Stimulated activated CD8-positive, alpha-beta memory T cell treated with anti-CD3 and anti-CD28 coated beads, Interleukin-4, amount 100 ng/mL, for 1 hour (primary cell): ENCODE measurements at places on chromosomes 2 and 18.

- no peak for DNase-seq
Measured at GRCh38 chr2:118006326-118006725, 7.5 kb downstream of the CCDC93 start.

DNA sequence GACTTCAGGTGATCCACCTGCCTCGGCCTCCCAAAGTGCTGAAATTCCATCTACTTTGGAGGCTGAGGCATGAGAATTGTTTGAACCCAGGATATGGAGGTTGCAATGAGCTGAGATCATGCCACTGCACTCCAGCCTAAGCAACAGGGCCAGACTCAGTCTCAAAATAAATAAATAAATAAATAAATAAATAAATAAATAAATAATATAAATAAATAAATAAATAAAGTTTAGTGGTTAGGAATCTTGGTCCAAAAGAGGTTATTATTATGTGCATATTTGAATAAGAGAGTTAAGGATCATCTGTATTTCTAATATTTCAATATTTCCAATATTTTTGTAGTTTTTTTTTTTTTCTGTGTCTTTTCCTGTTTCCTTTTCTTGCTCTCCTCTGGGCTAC lies 90.8 kb downstream of the HS6ST1 start:
- DNase-seq, result no peak

DNA sequence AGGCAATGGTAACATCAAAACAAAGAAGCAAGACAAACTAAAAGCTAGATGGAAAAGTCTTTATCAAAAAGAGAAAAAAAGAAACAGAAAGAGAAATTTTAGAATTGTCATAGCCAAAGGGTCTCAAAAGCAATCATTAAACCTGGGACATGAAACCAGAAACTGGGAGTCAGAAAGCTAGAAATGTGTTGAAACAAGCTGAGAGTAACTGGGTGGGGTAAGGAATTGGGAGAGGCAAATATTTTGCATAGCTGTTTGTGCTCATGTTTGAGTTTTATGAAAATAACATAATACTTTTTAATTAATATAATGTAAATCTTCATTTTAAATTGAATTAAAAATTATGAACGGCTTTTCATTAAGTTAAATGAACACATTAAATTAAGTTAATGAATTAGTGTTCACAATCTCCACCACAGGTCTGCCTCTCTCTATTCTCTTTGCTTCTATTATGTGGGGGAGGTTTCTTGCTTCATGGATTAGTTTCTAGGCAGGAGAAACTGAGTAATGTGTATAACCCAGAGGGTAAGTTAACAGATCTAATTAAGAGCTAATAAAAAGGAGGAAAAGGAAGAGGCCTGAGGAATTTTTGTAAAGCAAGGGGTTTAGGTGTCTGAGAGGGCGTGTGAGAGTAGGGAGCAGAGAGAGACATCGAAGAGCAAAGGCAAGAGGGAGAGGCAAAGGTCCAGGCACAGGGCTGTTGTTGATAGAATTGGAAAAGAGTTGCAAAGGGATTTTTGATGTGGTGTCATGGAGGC lies 20.0 kb upstream of the SERPINB2 start:
- no peak for DNase-seq

GRCh38 chr2:227789803-227790202 lies 23.8 kb upstream of the CCL20 start:
- no peak for DNase-seq

GRCh38 chr18:74342416-74343043 lies 26.9 kb downstream of the C18orf63 start:
- DNase-seq, result no peak

DNA sequence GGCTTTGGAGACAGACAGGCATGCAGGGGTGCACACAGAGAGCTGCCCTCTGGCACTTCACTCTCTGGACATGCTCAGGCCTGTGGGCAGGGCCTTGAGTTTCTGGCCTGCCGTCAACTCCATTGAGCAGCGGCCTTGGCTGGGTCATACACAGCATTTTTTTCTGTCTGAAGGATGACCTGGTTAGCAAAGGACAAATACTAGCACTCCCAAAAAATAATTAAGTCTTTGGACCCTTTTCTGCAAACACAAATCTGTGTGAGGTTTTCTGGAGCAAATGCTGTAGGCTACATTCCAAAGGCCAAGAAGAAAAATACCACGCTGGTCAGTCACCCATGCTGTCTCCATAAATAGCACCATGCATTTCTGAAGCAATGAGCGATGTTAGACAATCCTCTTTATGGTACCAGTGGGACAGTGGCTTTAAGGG lies 124.7 kb upstream of the CTAGE1 start:
- DNase-seq, result no peak

GRCh38 chr2:234291765-234292204 lies 205.1 kb downstream of the ARL4C start:
- peak; percentile 32 for DNase-seq

GRCh38 chr2:232295971-232296370 lies 82.6 kb upstream of the ALPP start:
- DNase-seq, result no peak

DNA sequence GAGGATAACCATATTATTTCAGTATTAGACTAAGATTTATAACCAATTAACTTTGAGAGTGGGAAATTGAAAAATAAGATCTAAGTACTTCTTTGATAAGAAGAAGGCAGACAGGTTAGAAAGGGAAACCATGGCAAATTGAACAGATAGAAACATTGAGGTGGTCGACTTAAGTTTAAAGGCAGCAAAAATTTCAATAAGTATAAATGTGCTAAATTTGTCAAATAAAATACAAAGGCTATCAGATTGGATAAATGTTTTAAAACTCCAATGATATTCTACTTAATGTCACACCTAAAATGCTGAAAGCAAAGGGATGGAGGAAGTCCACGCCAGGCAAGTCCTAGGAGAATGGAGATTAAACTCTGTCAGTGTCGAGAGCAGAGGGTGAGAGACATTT lies 59.2 kb downstream of the TMEM18 start:
- DNase-seq, result no peak

DNA sequence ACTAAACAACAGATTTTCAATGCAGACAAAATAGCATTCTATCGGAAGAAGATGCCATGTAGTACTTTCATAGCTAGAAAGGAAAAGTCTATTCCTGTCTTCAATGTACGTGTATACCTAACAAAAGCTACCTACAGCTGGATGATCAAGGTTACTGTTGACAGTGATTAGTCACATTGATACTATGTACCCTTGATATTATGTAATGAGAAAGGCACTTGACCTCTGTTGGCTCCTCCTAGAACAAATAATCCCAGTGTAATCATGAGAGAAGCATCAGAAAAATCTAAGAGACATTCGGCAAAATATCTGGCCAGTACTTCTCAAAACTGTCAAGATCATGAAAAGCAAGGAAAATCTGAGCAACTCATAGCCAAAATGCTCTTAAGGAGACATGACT lies 44.4 kb upstream of the LRRTM4 start:
- no peak for DNase-seq

GRCh38 chr2:4090668-4091630 lies 387.6 kb downstream of the DCDC2C start:
- DNase-seq, result no peak

DNA sequence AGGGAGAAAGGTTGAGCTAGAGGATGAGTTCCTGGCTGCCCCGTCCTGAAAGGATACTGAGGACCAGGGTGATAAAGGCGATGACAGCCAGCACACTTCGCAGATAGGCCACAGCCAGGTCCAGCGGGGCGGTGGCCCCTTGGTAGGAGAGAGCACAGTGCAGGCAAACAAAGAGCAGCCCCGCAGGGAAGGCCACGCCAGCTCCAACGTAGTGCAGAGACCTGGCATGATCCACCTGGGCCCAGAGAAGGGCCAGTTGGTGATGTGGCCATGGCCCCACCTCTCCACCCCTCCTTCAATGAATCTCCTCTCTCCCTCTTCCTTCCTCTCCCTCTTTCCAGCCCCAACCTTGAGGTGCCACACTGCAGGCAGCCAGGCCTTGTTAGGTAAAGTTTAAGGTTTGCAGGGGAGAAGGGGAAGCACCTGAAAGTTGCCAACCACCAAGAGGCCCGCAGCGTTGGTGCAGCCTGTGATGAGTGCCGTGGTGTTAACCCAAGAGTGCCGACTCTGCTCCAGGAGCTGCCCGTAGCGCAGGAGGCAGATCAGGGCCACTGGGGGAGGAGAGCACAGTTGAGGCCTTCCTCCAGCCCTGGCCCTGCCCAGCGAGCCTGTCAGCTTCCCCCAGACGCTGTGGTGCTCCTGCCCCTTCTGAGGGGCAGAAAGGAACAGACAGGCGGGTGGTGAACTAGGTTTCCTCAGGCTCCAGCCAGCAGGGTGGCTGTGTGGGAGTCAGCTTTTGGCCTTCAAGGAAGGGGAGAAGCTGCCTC lies 2.8 kb downstream of the TMEM150A start:
- DNase-seq, result no peak

DNA sequence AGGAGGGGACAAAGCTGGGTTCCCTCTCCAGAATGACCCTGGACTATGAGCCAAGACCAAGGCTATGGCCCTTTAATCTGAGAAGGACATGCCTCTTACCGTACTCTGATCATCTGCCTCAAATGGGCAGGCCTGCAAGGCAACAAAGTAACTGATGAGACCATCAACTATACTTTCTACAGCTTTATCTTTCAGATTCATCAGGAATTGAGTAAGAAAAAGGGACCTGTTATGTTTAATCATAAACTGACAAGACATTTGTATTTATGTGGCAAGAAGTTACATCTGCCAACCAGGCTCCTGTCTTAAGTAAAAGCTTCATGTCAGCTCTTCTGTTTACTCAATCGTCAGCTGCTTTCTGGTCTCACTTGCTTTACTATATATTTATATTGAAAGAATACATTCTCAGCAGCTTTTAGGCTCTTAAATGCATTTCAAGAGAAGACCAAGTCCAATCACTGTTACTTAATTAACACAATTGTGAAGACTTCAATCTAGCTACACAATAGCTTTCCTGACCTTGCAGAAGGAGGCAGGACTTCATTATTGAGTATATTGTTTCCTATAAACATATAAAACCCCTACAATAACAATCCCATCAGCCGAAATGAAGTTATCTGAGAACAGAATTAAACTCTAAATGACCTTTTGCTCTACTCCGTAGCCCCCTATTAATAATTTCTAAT lies 163.8 kb downstream of the ETAA1 start:
- no peak for DNase-seq

GRCh38 chr2:239002954-239003623 lies 155.2 kb downstream of the TWIST2 start:
- DNase-seq, result no peak

GRCh38 chr18:13576598-13576997 lies 149.8 kb downstream of the FAM210A start:
- DNase-seq, result no peak

DNA sequence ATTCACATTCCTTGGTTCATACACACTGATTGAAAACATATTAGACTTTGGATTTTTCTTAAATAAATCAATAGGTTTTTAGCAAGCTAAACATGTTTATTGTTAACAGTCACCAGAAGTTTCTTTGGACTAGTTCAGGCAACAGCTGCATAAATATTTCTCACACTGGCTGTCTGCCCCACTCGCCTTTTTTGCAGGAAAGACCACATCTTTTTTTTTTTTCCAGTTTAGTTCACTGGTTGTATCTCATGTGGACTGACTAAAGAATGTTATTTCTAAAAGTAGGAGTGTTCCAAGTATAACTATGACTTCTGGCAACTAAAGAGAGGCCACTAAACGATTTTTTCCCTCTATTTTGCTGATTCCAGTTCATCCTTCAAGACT lies 31.1 kb downstream of the SLC40A1 start:
- DNase-seq, result no peak

DNA sequence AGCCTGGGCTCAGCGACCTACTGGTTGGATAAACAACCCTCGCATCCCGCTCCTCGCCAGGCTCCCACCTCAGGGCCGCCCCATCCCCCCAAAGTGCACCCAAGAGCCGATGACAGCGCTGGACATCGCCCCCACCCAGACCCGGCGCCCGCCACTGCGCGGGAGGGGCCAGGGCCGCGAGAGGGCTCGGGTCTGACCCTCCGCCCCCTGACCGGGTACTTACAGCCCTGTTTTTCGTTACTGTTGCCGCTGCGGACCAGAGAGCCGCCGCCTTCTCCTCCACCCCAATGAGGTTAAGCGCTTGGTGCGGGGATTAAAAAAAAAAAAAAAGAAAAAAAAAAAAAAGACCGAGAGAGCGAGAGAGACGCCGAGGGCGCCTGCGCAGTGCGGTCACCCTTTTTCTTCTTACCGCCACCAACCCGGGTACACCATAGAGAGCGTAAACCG lies at the start of gene CLASP1:
Gene CLASP1, minus strand, starts transcription at position 314 of the 447 bp plus-strand sequence. CDS start 43,567 bp downstream, outside the sequence.
- no peak for DNase-seq

DNA sequence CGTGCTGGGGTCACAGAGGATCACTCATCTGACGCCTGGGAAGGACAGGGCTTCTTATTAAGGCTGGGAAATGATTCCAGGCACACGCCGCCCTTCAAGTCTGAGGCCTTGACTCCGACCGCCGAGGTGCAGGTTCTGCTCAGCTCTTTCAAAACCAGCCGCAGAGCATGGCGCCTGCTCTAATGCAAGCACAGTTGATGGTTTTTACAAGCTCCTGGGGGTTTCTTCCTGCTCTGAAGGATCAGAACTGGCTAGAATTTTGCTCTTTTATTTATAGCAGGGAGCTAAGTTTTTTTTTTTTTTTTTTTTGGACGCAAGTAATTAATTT lies 32.0 kb downstream of the CDCA7 start:
- no peak for DNase-seq

DNA sequence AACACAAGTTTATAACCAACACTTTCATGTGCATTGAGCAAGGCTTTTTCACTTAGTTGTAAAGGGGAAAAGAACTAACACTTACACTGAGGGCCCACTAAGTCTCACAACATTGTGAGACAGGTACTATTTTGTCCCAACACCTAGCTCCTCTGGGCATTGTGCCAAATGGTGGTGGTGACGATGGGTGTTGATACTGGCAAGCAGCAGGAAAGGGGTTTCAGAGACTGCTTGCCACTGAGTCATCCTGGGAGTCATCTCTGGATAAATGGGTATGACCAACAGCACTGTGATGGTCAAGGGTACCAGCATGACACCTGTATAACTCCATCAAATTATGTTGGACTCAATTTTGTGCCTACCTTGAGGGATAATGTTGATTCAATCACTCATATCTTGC lies 138.8 kb upstream of the ITGA6 start:
- DNase-seq, result peak; percentile 5

DNA sequence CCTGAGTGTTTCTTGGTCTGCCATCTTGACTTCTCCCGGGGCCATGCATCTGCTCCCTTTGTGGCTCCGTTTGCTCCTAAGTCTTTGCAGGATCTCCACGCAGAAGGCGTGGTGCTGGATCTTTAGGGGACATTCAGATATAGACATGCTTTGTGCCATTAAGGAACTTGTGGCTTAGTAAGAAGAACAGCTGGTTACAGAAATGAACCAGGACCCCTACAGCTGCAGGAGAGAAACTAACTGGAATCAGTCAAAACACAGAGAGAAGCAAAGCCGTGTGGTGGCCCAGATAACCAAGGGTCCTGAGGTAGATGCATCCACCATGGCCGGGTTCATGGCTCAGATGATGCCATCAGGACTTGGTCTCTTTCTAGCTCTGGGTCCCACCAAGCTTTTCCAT lies 97.6 kb downstream of the SH3RF3 start:
- DNase-seq, result no peak

DNA sequence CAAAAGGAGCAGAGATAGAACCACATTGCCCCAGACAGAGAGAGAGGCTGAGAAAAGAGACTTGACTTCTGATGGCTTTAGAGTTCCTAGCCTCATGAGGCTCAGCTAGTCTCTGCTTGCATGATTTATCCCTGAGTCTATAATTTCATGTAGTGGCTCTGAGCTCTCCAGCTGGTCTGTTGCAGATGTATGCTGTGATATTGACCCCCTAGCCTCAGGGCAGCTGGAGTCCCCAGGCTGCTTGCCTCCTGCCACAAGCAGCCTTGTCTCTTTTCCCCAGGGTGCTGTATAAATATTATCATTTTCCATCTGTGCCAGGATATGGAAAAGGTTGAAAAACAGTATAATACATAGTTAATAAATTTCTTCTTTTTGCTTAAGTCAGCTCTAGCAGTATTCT lies 467.6 kb upstream of the CWC22 start:
- DNase-seq, result no peak
